CD4-positive, alpha-beta T cell treated with Interleukin-21 for 1 hour (primary cell): ENCODE measurements at places on chromosomes 11 and 22.

- no peak for DNase-seq
These were observed 173.3 kb downstream of the TBC1D22A start for GRCh38 chr22:46935506-46936377.

- DNase-seq = no peak
These were observed 5.2 kb upstream of the GCAT start for GRCh38 chr22:37802310-37803194.

DNA sequence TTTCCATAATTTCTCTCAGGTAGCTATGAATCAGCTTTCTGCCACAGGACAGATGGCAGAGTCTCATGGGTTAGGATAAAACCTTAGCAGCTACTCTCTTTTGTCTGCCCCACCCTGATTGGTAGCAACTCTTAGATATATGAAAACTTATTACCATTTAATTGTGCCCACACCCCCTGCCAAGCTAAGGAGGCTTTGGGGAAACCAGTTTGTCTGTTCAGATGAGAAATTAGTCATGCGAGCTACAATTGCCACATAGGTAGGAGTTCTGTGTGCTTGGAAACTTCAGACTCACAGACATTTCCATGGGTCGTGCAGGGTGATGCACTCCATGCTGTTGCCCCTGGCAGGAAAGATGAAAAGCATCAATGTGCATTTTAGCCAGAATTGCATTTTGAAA, 39.9 kb downstream of the CD44 start:
- DNase-seq = no peak

GRCh38 chr11:34002420-34002819, 49.1 kb upstream of the CAPRIN1 start:
- DNase-seq = no peak

- DNase-seq = no peak
These were observed 13.0 kb upstream of the MFNG start for GRCh38 chr22:37499027-37499707.

- no peak for DNase-seq
These were observed 175.5 kb upstream of the PDGFD start for GRCh38 chr11:104339380-104339831.

DNA sequence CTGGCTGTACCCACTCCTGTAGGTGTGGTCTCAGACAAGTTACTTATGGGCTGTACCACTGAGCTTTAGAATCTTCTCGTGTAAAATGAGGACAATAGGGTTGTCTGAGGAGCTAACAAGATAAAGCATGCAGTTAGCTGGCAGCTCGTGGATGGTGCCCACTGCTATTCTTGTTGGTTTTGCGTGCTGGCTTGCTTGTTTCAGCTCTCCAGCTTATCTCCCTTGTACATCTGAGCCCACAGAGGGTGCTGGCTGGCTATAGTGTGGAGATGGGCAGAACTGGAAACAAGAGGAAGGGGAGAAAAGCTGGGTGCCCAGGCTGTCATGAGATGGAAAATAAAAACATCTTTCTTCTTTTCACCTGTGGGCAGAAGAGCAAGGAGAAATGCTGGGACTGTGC, 46.5 kb upstream of the GALNT18 start:
- no peak for DNase-seq

DNA sequence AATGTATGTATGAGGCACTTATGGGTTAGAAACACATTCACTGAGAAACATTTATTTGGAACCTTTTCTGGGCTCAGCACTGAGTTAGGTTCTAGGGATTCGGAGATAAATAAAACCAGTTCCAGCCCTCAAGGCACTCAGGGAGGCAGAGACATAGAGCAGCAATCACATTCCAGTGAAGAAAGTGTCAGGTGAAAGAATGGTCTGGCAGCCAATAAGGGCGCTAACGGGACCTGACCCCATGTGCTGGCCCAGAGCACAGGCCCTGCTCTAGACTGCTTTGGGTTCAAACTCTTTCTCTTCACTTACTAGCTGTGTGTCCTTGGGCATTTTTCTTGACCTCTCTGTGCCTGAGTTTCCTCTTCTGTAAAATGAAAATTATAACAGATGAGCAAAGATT, 146.0 kb upstream of the SYT13 start:
- no peak for DNase-seq

- DNase-seq = no peak
These were observed 168.7 kb downstream of the EFCAB6 start for GRCh38 chr22:43643387-43643786.

DNA sequence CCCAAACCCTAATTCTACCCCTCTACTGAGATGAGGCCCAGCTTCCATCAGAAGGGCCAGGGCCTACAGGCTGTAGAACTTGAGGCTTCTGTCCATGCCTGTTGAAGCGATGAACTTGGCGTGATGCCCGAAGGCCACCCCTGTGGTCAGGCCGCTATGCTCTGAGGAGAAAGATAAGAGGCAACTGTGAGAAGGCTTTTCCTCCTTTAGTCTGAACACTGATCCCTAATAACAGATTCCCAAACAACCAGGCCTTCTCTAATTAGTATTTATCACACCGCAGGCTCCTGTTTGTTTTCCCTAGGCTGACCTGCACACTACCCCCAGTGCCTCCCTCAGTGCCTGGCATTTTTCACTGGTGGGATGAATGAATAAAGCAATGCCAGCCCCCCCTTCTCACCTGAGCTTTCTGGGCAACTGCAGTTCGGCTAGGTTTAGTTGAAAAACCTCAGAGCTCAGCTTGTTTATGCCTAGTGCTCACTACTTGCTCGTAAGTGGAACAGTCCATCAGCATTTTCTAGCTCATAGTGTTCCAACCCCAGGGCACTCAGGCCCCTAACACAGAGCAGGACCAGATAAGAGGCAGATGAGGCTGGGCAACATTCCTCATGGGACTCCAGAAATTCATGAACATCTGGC, 15.2 kb downstream of the PRPF19 start:
- no peak for DNase-seq

- no peak for DNase-seq
These were observed 420.6 kb upstream of the FAT3 start for GRCh38 chr11:91804042-91804441.

GRCh38 chr11:116650052-116650451, 122.7 kb downstream of the BUD13 start:
- DNase-seq = no peak

GRCh38 chr11:114774599-114775361, 96.5 kb downstream of the NXPE2 start:
- DNase-seq = peak; percentile 7

DNA sequence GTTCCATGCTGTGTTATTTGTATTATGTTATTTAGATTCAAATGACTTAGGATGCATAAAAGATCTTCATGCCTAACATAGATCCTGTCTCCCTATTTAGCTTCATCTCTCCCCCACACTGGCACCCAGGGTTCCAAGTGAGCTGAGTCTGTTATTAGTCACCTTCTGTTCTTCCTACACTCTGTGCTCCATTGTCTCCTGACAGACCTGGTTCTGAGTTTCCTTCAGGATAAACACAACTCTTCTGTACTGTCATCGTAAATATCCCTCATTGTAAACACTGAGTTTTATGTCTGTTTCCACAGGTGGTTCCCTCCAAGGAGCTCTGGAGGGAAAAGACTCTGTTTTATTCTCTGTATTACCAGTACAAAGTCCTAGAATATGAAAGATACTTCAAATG, 8.7 kb downstream of the MMP26 start:
- DNase-seq = no peak

DNA sequence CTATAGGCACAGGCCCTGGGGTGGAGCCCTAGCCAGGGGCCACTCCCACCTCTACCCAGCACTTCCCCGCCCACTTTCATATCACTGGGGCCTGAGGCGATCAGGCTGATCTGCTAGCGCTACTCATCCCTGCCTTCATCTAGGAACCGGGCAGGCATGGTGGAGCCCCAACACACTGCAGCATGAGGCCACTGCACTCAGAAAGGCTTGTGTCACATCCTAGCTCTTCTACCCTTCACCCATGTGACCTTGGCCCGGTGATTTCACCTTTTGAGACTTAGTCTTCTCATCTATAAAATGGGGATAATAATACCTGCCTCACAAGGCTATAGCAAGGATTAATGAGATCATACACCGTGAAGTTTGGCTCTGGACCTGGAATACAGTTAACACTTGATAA, 18.1 kb upstream of the GDPD5 start:
- no peak for DNase-seq

- no peak for DNase-seq
These were observed 5.0 kb upstream of the ANO1 start for GRCh38 chr11:70072861-70073755.

- DNase-seq = no peak
These were observed 952 bp upstream of the CATSPERZ start for GRCh38 chr11:64298966-64299846.

DNA sequence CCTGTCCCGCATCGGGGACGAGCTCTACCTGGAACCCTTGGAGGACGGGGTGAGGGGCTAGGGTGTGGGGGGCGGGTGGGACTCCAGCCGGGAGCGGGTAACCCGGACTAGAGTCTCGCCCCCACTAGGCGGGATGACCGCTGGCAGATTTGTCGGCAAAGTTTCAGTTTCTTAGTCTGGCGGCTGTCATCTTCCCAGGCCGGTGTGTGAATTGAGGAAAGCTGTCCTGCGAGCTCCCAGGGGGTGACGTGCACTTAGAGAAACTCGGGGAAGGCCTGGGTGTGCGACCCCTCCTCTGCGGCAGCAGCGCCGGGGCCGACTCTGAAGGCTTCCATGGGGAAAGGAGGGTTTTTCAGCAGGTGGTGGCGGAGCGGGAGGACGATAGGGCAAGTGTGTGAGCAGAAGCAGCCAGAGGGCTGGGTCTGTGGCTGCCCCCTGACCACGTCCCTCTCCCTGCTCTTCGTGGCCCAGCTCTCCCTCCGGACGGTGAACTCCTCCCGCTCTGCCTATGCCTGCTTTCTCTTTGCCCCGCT, 463 bp downstream of the RAD9A start:
- DNase-seq = no peak

DNA sequence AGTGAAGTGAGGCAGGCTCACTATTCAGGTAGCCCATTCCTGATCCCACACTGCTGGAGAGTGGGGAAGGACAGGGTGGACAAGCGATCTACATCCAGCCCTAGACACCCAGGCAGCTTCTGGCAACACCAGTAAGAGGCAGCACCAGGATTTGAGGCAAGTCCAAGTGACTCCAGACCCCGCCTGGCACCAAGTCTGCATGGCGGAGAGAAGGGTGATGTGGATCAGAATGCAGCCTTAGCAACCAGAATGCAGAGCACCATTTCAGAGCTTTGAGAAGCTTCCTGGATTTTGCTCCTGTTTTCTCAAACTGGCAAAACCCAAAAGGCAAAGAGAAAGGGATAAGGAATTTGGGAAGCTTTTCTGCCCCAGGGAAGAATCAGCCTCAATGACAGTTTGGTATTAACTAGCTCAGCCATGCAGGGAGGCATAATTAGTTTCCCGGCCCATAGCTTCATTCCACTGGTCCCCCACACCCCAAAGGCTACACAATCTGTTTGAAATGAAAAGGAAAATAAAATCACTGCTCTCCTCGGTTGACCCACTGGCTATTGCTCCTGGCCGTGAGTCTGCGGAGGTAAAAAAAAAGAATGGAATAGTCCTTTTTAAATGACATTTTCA, 17.3 kb downstream of the GALNT18 start:
- no peak for DNase-seq

- peak; percentile 75 for DNase-seq
These were observed 92.8 kb upstream of the APOA1 start for GRCh38 chr11:116930177-116930576.

GRCh38 chr11:1382831-1383607, 6.7 kb upstream of the BRSK2 start:
- DNase-seq = peak; percentile 81

GRCh38 chr11:46118702-46119351, 2.4 kb downstream of the PHF21A start:
- DNase-seq = peak; percentile 29

DNA sequence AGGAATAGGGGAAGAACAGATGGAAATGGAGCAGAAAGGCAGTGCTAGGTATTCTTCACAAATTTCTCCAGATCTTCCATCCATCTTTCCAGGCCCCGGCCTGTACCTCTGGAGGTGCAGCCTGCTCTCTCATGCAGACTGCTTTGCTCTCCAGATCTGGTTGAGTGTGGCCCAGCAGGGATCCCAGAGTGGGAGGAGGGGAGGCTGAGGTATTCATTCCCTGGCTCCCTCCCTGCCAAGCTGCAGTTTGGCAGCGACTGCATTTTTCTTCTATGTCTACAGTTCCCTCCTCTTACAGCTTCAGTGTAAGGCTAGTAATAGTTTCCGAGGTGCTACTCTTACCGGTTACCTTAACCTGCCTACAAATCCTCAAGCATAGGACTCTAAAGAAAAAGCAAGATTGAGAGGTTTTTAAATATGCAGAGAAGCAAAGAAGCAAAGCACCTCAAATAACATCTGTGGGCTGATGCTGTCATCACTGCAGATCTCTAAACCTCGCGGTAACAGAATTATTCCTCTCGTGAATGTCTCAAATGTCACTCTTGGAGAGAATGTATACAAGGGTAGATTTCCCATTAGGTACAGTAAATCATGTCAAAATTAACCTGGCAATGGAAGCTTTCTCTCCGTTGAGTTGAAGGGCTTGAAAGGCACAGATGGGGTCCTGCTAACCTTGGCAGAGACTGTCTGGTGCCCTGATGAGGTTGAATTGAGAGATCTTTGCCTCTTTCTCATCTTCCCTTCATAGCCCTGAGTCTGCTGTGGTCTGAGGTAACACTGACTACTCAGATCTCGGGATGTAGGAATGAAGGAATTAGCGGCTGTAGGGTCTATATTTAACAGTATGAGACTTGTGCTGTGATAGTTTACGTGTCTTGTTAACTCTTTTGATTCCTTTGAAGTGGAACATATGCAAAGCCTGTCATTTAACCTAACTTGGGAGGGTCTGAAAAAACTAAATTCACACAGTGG, 297.9 kb upstream of the C11orf87 start:
- no peak for DNase-seq

DNA sequence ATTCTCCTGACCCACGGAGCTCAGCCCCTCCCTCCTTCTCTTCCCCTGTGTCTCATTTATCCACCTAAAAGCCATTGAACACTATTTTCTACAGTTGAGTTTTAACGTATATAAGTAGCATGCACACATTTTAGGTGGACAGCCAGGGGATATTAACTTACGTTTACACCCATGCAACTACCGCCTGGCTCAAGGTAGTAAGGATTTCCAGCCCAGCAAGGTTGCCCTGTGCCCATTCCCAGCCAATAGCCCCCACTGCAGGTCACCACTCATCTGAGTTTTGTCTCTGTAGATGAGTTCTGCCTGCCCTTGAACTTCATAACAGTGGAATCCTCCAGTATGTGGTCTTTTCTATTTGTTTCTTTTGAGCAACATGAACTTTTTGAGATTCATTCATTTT, 65.4 kb downstream of the SMIM38 start:
- no peak for DNase-seq

DNA sequence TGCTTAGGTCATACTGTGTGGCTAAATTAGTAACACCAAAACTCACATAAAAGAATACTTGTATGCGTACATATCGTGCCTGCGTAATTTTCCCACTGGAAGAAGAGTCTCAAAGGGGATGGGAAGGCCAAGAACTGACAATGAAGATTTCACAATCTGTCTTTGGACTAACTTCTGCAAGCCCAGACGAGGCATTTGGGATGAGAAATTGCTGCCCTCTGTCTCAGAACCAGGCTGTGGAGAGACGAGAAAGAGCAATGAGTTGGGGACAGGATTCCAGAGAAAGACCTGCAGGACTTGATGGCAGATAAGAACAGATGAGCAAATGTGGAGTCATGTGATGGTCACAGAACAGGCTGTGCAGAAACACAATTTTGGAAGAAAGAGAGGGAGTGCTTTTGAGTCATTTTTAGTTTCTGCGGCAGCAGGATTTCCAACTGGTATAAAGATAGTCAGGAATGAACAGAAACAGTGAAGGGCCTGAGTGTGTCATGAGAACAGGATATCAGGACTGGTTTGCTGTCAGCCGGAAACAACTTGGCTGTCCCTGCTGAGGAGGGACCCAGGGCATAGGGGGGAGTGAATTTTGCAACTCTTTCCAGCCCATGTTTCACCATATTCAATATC, 82.7 kb upstream of the CTSC start:
- DNase-seq = no peak
